ENCODE measurements at places on chromosomes 3 and 15.

- no peak for DNase-seq
These were observed 77.6 kb upstream of the CCDC80 start for GRCh38 chr3:112718516-112718915.

- no peak for DNase-seq
These were observed 597.9 kb downstream of the PDCD6IP start for GRCh38 chr3:34396288-34396687.

GRCh38 chr3:11508346-11509172, 135.2 kb downstream of the VGLL4 start:
- DNase-seq, result no peak

GRCh38 chr15:89495638-89496145, 691 bp downstream of the RHCG start:
- DNase-seq, result no peak

DNA sequence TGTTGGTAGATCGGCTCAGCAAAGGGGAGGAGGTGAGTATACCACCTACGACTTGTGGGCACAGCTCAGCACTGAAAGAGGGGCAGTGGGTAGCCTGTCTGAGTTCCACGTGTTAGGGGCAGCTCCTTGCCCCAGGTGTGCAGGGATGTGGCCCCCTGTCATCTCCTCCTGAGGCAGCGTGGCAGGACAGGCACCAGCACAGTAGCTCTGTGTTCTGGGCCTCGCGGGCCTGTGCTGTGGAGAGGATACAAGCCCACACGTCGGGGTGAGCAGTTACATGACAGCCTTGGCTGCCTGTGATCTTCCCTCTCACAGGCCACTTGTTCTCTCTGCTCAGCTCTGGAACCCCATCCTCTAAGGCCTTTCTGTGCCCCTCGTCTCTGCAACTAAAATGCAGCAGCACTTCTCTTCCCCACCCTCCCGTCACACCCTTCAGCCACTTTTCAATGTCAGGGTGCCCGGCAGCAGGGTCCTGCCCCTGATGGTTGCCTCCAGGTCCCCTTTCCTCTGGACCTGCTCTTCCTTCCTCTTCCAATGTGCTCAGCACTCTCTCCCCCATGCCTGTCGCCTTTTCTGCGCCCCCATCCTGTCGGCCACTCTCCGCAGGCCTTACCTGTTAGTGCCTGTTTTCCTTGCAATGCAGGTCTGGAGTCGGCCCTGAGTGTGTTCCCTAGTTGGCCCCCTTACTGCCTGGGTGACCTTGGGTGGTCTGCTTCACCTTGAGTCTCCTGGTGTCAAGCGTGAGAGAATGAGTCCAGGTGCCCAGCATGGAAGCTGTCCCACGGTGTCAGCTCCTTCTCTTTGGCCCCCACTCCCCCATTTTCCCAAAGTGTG, 18.2 kb upstream of the CPNE9 start:
- no peak for DNase-seq

DNA sequence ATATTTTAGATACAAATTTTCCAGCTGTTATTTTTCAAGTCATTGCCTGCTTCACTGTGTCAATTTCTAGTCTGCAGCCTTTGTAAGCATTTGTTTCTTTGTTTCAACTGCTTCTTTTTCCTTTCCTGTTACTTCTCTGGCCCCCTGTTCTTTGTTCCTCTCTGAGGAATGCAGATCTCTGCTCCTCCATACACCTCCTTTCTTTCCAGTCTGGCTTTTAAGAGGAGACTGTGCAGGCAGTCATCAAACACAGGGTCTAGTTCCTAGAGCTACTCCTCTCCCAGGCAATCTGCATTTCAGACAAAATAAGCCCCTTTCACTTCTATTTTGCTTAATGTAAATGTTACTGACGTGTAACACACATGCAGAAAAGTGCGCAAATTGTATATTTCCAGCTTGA, 502.9 kb downstream of the PDCD6IP start:
- no peak for DNase-seq

- DNase-seq, result no peak
These were observed 31.9 kb downstream of the CRTC3 start for GRCh38 chr15:90561344-90562244.

DNA sequence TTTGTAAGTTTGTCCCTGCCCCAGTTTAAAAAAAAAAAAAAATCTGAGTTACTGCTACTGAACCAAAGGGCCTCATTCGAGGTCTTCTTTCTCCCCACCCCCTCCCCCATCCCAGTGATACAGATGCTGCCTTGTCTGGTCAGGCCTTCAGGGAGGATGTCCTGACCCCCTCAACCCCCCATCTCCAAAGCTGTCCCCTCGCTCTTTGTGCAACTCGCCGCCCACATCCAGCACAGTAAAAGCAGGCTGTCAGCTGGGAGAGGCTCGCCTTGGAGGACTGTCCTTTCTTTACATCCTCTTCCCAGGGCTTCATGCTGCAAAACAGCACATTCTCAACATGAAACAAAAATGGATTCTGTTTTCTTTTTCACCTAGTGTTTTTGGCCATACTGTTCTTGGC, 133.4 kb downstream of the VGLL4 start:
- no peak for DNase-seq

- DNase-seq, result no peak
These were observed 140.4 kb downstream of the NEK10 start for GRCh38 chr3:27228805-27229204.

- DNase-seq, result no peak
These were observed 144.9 kb upstream of the PLAAT1 start for GRCh38 chr3:193096076-193096475.

- DNase-seq, result no peak
These were observed 63.8 kb downstream of the CHSY1 start for GRCh38 chr15:101187820-101188636.

Measured in NCI-H1930 (cell line).